Esophagus mucosa (tissue), 1 donor: ENCODE measurements at places on chromosomes 13 and 19.

GRCh38 chr13:35724446-35724845 is 248.0 kb upstream of the MAB21L1 start:
- no peak for ATAC-seq

- ATAC-seq = no peak
Measured at GRCh38 chr13:31022928-31023530, 90.6 kb downstream of the TEX26 start.

GRCh38 chr19:30102666-30103065 is 160.6 kb downstream of the URI1 start:
- ATAC-seq = no peak

DNA sequence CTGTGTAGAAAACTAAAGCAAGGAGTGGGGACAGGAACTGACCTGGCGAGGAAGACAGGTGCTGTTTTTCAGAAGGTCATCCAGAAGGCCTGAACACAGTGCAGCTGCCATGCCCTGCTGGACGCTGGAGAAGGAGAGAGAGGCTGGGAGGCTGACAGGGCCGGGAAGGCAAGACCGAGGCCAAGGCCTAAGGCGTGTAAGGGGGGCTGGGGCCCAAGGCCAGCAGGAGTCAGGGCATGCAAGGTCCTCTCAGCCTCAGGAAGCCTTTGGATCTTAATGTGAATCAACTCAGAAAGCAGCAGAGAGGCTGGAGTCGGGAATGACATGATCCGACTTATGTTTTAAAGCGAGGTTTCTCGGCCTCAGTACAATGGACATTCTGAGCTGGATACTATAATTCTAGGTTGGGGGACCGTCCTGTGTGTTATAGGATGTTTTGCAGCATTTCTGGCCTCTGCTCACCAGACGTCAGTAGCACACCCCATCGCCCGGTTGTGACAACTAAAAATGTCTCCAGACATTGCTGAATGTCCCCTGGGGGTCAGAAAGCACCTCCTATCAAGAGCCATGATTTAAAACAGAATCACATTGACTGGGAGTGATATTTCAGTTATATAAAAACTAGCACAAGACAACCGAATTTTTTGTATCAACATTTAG is 530.4 kb downstream of the MYO16 start:
- ATAC-seq = no peak

- peak; percentile 61 for ATAC-seq
Measured at GRCh38 chr19:43555185-43555770, 20.0 kb downstream of the XRCC1 start.

GRCh38 chr19:7799640-7800355 is 30.2 kb upstream of the EVI5L start:
- ATAC-seq = peak; percentile 59

GRCh38 chr19:48795055-48795684 is 15.7 kb downstream of the BCAT2 start:
- peak; percentile 94 for ATAC-seq

DNA sequence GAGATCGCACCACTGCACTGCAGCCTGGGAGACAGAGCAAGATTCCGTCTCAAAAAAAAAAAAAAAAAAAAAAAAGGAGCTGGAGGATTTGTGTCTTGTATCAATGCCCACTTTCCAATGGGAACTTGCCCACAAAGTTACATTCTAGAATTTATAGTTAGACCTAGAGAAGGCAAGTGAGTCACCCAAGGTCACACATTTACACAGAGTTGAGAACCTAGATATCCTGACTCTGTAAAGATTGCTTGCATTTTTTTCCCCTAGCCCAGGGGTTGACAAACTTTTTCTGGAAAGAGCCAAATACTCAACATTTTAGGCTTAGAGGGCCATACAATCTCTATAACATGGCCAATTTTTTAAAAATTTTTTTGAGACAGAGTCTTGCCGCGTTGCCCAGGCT is 7.7 kb upstream of the BRD4 start:
- ATAC-seq = no peak

DNA sequence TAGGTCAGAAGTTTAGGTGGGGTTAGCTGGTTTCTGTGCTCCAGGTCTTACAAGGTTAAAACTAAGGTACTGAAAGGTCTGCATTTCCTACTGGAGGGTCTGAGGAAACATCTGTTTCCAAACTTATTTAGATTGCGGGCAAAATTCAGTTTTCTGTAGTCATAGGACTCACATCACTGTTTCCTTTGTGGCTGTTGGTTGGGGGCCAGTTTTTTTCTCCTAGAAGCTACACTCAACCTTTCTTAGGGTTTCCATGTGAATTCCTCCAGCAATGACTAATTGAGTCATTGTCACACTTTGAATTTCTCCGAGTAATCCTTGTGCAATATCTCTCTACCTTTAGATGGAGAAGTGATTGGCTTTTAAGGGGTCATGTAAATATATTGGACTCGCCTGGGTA is 773.4 kb upstream of the SLITRK1 start:
- no peak for ATAC-seq

GRCh38 chr19:459724-460511 is 915 bp downstream of the SHC2 start:
- ATAC-seq = peak; percentile 31

DNA sequence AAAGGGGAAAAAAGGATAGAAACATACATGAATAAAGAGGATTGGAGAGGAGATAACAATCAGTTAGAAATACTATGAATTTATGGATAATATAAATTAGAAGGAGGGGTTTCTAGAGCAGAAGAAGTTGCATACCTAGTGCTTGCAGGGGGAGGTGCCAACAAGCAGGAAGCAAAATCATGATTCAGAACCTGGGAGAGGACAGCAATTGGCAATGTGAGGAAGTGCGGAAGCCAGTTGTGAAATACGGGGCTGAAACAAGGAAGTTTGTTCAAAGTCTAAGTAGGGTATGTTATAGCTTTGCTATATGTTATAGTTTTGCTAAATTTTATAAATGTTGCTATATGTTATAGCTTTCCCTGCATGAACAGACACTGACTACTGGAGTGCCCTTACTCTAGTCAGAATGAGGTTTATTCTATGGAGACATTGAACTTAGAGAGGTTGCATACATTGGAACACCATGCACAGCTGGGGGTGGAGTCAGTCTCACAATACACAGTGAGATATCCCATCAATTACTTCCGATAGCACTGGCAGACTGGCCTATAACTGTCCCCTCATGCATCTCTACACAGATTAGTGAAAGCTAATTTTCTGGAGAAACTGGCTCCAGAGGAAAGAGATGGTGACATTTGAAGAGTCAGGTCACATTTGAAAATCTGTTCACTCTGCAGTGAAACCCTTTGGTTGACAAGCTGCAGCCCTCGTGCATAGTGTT is 92.1 kb downstream of the GPC6 start:
- no peak for ATAC-seq

GRCh38 chr19:46471116-46471733 is at the start of gene PNMA8A:
PNMA8A (minus strand) TSS chr19:46471563; CDS start chr19:46471035, 528 bp downstream.
- peak; percentile 11 for ATAC-seq
